ENCODE measurements at places on chromosomes 16 and 17.
A peak's percentile ranks its signal among the peaks of the same experiment; 100 is the strongest.

- no peaks in the 10 kb centered on the region for H3K36me3 ChIP-seq
- ATAC-seq: no peak
- H3K27ac ChIP-seq: no peak overlapping the region
- no peak overlapping the region for H3K4me3 ChIP-seq
- no peaks in the 10 kb centered on the region for H3K4me1 ChIP-seq
These were observed 10.7 kb upstream of the KRT28 start for GRCh38 chr17:40810494-40810893.

- peaks cover 38% of the 10 kb centered on the region for H3K36me3 ChIP-seq
- ATAC-seq: no peak
- no peaks in the 10 kb centered on the region for H3K27me3 ChIP-seq
- peaks cover 5% of the 10 kb centered on the region for H3K4me1 ChIP-seq
These were observed 842 bp upstream of the TEDC2 start for GRCh38 chr16:2458887-2459646.

DNA sequence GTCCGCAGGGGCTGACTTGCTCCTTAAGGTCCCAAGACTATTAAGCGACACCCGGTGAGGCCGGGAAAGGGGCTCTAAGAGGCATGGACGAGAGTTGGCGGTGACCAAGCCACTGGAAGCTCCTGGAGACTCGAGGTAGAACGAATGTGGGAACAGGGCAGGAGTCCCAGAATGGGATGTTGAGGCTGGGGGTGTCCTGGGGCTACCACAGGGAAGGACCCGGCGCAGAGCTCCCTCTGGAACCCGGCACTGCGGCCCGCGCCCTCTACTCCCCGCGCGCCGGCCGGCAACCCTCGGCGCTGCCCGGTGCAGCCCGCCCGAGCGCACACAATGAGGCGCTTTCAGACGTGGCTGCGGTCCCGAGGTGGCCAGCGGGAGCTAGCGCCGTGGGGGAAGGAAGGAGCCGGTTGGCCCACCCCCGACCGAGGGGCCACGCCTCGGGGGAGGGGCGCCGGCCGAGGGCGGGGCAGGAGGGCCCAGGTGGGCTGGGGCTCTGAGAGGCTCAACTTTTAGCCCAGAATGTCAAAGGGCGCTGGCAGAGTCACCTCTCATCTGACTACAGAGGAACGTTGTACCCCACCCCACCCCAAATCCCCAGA lies at the start of gene CHST6:
Gene CHST6 (minus strand): TSS at position 366 of the 599 bp plus-strand sequence. CDS start 15,613 bp downstream, outside the sequence.
- H3K4me3 ChIP-seq: peak within 1 kb of the TSS; percentile 51
- peak; percentile 50 for ATAC-seq
- H3K27ac ChIP-seq: no peak within 1 kb of the TSS
- H3K27me3 ChIP-seq: peaks cover 16% of the 10 kb centered on the region
- H3K4me1 ChIP-seq: peaks cover 4% of the 10 kb centered on the region
- H3K36me3 ChIP-seq: no peaks in the 10 kb centered on the region

GRCh38 chr17:16935786-16936185 lies 36.1 kb downstream of the TNFRSF13B start:
- H3K4me3 ChIP-seq: no peak overlapping the region
- no peaks in the 10 kb centered on the region for H3K4me1 ChIP-seq
- ATAC-seq: no peak
- H3K27me3 ChIP-seq: peaks cover 3% of the 10 kb centered on the region

GRCh38 chr16:22006636-22007035 lies 1.3 kb upstream of the MOSMO start:
- H3K36me3 ChIP-seq: no peaks in the 10 kb centered on the region
- peaks cover 20% of the 10 kb centered on the region for H3K4me1 ChIP-seq
- no peak for ATAC-seq
- peak overlapping the region; percentile 89 for H3K27ac ChIP-seq
- H3K4me3 ChIP-seq: peak overlapping the region; percentile 94
- H3K27me3 ChIP-seq: no peaks in the 10 kb centered on the region

DNA sequence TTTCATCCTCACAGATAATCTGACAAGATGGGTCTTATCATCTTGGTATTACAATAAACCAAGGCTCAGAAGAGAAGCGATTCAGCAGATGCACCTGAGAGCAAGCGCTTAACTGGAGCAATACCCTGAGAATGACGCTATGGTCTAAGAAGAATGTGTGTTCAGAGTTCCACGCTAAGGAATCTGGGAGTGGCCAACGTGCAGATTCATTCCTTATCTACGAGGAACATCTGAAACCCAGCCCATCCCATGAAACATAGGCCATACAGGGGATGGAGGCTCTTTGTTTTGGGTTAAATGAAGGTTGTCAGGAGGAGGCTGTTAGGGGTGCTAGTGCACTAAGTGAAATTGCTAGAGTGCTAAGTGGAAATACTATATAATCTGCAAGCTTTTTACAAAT lies 28.5 kb upstream of the KDM8 start:
- H3K27me3 ChIP-seq: no peaks in the 10 kb centered on the region
- no peak overlapping the region for H3K4me3 ChIP-seq
- peaks cover 34% of the 10 kb centered on the region for H3K4me1 ChIP-seq
- ATAC-seq: no peak

- peaks cover 5% of the 10 kb centered on the region for H3K36me3 ChIP-seq
- no peak overlapping the region for H3K4me3 ChIP-seq
- no peak for ATAC-seq
- no peaks in the 10 kb centered on the region for H3K27me3 ChIP-seq
- no peaks in the 10 kb centered on the region for H3K4me1 ChIP-seq
- H3K27ac ChIP-seq: no peak overlapping the region
These were observed 206.9 kb upstream of the C17orf78 start for GRCh38 chr17:37168731-37169353.

- H3K4me1 ChIP-seq: no peaks in the 10 kb centered on the region
- H3K27me3 ChIP-seq: no peaks in the 10 kb centered on the region
- no peak for ATAC-seq
- H3K27ac ChIP-seq: no peak overlapping the region
- H3K36me3 ChIP-seq: peaks cover 2% of the 10 kb centered on the region
These were observed 131.0 kb downstream of the AATF start for GRCh38 chr17:37079735-37080134.

DNA sequence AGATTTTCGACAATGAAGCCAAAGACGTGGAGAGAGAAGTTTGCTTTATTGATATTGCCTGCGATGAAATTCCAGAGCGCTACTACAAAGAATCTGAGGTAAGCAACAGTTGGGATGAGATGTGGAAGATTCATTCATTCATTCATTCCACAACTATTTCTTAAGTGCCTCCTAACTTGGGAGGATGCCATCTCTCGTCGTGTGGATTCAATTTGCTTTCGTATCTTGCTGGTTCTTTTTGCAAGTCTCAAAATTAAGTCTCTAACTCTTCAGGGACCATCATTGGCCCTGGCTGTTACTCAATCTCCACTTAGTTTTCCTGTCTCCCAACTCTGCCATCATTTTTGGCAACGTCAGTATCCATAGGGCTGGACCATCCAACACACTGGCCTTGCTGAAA lies 85.6 kb upstream of the NOL11 start:
- H3K4me3 ChIP-seq: no peak overlapping the region
- H3K36me3 ChIP-seq: peaks cover 54% of the 10 kb centered on the region
- H3K27me3 ChIP-seq: no peaks in the 10 kb centered on the region
- no peak for ATAC-seq
- no peak overlapping the region for H3K27ac ChIP-seq

GRCh38 chr16:48596326-48596725 lies 13.7 kb downstream of the N4BP1 start:
- no peaks in the 10 kb centered on the region for H3K27me3 ChIP-seq
- peak overlapping the region; percentile 79 for H3K27ac ChIP-seq
- H3K4me3 ChIP-seq: peak overlapping the region; percentile 67
- H3K4me1 ChIP-seq: peaks cover 50% of the 10 kb centered on the region
- H3K36me3 ChIP-seq: peaks cover 27% of the 10 kb centered on the region
